ENCODE measurements at places on chromosomes 6 and 20.

DNA sequence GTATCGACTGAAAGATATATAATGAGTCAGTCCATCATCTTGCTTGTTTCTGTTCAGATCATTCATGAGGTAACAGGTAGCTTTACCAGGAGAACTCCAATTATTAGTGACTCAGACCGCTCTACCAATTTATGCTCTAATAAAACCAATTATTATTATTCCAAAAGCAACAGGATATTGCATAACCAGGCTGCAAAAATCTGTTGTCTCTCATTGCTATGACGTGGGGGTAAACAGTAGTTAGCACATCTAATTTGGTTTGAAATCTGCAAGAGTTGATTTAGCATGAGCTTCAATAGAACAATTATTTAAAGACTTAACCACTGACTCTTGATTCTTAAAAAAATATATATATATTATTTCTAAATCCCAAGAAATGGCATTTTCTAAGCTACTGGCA lies 90.9 kb upstream of the MAP7 start:
- DNase-seq, result no peak

- DNase-seq, result no peak
Measured at GRCh38 chr6:1363298-1363697, 26.1 kb upstream of the FOXF2 start.

- DNase-seq, result no peak
Measured at GRCh38 chr6:120711255-120711654, 623.0 kb downstream of the TBC1D32 start.

- no peak for DNase-seq
Measured at GRCh38 chr6:13796781-13797180, 17.6 kb downstream of the MCUR1 start.

GRCh38 chr20:20797521-20798310 lies 85.3 kb upstream of the RALGAPA2 start:
- DNase-seq, result no peak

DNA sequence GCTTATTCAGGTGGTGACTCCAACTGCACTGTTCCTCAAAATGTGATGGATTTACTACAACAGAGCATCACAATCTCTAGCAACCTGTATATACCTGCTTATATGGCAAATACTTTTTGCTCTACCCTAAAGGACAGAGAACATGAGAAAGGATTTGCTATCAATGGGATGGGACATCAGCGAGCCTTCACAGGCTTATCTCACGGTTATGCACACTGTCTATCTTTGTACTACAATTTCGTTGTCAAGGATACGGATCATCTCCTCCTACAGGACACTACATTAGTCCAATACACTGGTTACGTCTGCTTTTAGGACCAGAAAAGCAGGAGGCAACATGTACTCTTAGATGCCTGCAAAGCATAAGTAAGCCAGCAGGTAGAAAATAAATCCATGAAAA lies 34.2 kb downstream of the STX7 start:
- no peak for DNase-seq

GRCh38 chr6:21138336-21139069 lies 455.0 kb upstream of the SOX4 start:
- DNase-seq, result no peak

DNA sequence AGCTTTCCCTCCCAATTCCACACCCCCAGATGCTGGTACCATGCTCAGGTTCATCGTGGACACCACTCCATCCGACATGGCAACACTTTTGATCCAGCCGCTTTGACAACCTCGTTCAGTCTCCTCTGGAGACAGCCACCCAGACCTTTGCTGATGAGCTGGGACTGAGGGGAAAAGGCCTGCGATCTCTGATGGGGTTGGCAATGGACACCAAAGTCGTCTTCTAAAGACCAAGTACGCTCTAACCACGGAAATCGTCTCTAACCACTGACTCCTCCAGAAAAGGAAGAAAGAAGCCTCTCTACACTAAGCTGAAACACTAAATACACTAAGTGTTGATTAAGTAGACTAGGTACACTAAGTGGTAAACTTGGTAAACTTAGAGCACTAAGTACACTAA lies 26.1 kb upstream of the HLA-E start:
- no peak for DNase-seq

GRCh38 chr20:4183361-4183760 lies 168.0 kb upstream of the RNF24 start:
- no peak for DNase-seq

DNA sequence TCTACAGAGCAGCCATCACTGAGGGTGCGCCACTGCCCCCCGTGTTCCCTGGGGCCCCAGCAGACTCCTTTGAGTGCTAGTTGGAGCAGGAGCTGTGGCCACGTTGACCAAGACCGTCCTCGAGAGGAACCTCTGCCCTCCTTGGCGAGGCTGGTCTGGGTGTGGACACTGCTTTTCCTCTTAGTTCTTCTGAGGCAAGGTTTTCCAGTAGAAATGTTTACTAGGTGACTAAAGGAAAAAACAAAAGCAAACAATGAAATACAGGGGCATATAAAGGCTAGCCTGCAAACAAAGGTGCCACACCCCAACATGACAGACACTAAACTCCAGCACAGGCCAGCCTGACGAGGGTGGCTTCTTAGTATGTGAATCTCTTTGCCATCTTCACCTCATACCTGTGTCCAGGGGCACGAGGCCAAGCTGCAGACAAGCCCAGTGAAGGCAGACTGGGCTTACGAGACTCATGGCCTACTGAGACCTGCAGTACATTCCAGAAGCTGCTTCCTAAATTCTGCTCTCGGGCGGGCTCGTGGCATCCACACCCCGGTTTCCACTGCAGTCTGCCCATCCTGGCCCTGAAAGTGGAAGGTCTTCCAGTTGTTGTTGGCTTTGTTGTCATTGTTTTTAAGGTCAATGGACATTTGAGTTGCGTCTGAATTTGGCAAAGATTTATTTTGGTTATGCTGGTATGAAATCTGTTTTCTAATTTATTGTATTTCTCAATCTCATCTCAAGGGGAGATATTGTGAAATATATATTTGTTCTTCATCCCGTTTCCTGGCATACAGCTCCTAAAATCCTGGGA lies 39.2 kb downstream of the FAM50B start:
- DNase-seq, result no peak

DNA sequence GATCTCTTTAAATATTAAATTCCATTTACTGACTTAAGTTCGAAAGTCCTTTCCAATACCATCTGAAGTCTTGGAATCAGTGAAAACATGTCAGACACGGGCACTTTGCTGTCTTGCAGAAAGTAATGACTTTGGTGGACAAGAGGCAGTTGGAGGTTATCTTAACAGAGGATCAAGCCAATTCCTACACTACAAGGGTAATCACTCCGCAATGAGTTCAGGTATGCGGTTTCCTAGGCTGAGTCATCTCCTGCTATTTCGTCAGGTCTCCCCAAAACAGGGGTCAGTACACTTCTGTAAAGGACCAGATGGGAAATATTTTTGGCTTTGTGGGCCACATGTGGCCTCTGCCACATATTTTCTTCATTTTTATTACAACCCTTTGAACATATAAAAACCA lies 656.6 kb downstream of the KIF16B start:
- DNase-seq, result no peak

GRCh38 chr20:19780261-19780660 lies 22.2 kb downstream of the RIN2 start:
- no peak for DNase-seq

DNA sequence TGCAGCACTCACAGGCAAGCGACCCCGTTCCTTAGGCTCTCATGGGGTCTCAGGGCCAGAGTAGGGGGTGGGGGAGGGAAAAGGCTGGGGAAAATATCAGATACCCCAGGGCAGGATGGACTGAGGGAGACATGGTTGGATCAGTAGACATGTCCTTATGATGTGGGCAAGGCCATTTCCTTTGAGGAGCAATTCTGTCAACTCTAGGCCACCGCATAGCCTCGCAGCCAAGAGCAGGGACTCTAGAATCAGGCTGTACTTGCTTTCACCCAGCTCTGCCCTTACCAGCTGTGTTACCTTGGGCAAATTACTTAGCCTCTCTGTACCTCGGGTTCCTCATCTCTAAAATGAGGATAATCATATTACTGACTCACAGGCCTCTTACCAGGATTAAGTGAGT lies 2.2 kb upstream of the MAPK13 start:
- DNase-seq, result no peak

GRCh38 chr6:48213076-48213788 lies 102.2 kb upstream of the PTCHD4 start:
- DNase-seq, result no peak

GRCh38 chr20:52751571-52751970 lies 220.6 kb upstream of the TSHZ2 start:
- DNase-seq, result peak; percentile 24

- DNase-seq, result no peak
Measured at GRCh38 chr20:19850198-19850533, 92.1 kb downstream of the RIN2 start.

- no peak for DNase-seq
Measured at GRCh38 chr6:30769853-30770524, 25.6 kb upstream of the IER3 start.

GRCh38 chr6:84515067-84515466 lies 249.3 kb downstream of the TBX18 start:
- no peak for DNase-seq

GRCh38 chr6:136920216-136920615 lies 1.9 kb upstream of the SLC35D3 start:
- DNase-seq, result no peak

GRCh38 chr20:50625986-50626677 lies 65.2 kb downstream of the RIPOR3 start:
- DNase-seq, result peak; percentile 65

Data from BE2C (cell line).